Stimulated activated CD8-positive, alpha-beta memory T cell treated with anti-CD3 and anti-CD28 coated beads, Interleukin-7, amount 100 ng/mL, for 1 hour (primary cell): ENCODE measurements at places on chromosomes 7 and 10.

- no peak for DNase-seq
Observed at GRCh38 chr7:70618020-70618551, 513.9 kb upstream of the GALNT17 start.

DNA sequence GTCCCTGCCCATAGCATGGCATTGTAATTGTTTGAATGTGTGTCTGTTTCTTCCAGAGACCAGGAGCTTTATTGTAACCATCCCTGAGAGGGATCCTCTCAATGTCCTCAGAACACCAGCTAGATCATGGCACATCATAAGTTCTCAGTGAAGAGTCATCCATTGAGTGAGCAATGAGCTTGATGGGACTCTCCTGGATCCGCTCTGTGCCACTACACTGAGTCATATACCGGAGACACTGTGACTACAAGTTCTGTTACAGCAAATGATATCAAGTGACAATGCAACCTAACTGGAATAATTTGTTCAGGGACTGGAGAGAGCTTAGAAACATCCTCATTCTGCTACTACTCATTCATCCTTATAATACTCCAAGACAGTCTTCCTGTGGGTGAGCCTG lies 25.1 kb downstream of the MRPS24 start:
- no peak for DNase-seq

GRCh38 chr10:104574427-104574826 lies 66.7 kb upstream of the SORCS3 start:
- no peak for DNase-seq

GRCh38 chr7:127629268-127629854 lies 11.4 kb upstream of the PAX4 start:
- DNase-seq: no peak

- DNase-seq: no peak
Observed at GRCh38 chr10:30510184-30510931, 76.4 kb downstream of the MAP3K8 start.

GRCh38 chr7:26658389-26659084 lies 205.9 kb downstream of the SKAP2 start:
- DNase-seq: no peak

DNA sequence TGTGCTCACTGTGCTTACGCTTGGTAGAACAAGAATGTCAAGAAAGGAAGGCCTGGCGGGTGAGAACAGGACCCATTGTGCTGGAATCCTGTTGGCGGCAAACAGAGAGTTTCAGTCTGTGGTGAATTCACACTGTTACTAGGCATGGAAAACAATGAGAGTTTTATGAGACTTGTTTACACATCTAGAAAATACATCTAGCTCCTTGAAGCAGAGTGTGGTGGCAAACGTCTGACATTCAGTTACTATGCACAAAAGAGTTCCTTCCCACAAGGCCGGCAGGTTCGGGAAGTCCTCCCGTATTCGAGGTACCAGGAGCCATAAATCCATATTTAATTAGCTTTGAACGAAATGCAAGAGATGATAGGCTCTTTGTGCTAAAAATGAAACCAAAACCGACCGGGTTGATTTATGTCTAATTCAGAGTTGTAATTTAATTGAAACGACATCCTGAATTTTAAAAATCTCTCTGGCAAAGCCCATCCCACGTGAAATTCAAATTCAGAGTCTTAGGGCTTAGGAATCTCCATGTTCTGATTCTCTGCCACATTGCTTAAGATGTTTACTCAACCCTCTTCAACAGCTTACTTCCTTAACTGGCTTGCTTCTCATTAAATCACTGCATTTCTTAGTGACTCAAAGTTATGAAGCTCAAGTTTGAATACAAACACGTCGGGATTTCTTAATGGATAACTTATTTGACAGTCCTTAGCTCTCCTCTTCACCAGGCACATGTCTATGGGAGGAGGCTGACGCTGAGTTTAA lies 299.9 kb upstream of the PITRM1 start:
- DNase-seq: no peak

- no peak for DNase-seq
Observed at GRCh38 chr7:77799078-77799964, 748 bp downstream of the PHTF2 start.

- DNase-seq: no peak
Observed at GRCh38 chr10:34002896-34003295, 668.4 kb upstream of the NRP1 start.

DNA sequence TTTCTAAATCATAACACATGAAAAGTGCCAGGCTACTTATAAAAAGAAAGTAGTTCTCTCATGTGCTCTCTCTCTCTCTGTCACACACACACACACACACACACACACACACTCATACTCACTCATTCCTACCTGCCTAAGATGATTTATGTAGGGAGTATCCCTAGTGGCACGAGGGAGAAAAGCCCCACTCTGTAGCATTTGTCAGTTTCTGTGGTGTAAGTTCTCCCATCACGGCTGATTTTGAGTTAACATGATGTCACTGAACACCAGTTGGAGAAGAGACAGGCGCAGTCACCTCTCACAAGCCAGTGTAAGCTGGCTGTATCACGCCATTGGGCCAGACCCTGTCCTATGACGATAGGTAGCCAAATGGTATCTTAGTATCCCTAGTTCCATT lies 395.4 kb downstream of the SFMBT2 start:
- no peak for DNase-seq

GRCh38 chr10:79483948-79484347 lies 28.4 kb upstream of the EIF5AL1 start:
- DNase-seq: no peak

DNA sequence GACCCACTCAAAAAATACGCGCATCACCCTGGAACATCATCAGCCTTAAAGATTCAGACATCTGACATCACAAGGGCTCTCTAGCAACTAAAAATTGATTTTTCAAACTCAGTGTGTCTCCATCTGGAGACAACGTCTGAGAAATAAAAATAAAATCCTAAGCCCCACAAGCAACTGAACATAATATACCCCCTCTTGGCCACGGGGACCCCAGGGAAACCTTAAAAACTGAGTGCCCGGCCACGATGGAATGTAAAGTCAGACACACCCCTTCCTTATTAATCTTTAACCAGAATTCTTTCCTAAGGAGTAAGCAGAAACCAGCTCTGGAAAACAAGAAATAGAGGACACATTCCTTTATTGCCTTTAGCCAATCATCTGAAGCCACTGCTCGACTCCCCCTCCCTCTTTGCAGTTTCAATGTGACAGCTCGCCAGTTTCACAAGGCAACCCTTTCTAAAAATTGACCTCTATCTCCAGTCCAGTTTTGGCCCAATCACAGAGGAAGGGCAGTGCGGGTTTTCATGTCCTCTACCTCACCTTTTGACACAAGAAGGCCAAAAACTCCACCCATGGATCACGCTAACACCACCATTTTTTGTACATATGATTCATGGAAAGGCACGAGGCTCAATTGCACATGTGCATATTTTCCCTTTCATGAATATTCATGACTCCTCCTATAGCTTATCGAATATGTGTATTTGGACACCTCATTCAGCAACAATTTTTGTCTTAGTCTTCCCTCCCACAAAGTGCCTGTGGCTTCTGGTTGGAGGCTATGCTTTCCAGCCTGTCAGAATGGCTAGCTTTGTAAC lies 24.2 kb downstream of the IFIT3 start:
- no peak for DNase-seq

- no peak for DNase-seq
Observed at GRCh38 chr10:124646483-124647352, 97.5 kb downstream of the FAM53B start.

DNA sequence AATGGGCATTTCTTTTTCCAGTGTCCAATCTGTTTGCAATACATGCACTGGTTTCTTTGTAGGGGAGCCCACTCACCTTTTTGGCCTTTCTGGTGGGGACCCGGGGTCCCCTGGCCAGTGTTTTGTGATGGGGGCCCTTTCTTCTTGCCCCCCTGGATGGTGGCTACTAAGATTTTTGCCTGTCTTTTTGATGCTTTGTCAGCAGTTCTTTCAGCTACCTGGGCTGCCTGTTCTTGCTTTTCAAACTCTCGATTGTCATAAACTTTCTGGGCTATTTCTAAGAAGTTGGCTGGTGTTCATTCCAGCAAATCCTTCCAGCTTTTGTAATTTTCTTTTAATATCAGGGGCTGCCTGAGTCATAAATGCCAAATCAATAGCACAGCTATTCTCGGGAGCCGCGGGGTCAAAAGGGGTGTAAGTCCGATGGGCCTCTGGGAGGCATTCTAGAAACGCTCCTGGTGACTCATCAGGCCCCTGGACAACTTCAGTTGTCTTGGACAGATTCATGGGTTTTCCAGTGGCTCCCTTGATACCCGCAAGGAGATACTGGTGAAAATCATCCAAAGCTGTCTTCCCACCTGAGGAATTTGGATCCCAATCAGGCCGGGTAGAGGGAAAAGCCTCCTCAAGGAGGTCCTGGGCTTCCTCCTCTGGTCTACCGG lies 79.0 kb downstream of the PRR15 start:
- DNase-seq: no peak

GRCh38 chr7:150879345-150879744 lies 27.0 kb downstream of the AOC1 start:
- DNase-seq: no peak

GRCh38 chr10:129847741-129848483 lies 116.2 kb downstream of the EBF3 start:
- no peak for DNase-seq

GRCh38 chr10:127563718-127564553 lies 14.8 kb downstream of the NPS start:
- DNase-seq: no peak

DNA sequence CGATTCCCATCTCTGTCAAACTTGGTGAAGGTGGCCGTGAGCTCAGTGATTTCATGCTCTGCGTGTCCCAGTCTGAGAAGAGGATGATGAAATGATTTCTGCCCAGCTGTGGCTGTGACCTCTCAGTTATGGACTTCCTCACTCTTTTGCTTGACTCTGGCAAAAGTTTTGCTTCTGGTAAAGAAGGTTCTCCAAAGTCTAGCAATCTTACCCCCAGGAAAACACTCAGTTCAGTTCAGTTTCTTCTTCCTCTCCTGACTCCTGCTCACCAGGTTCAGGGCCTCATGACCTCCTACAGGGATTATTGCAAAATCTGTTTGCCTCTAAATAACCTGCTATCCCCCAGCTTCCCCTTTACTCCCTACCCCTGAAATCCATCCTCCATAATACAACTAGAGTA lies 4.9 kb upstream of the BLOC1S2 start:
- no peak for DNase-seq

- no peak for DNase-seq
Observed at GRCh38 chr7:51007551-51008505, 225.1 kb upstream of the GRB10 start.

DNA sequence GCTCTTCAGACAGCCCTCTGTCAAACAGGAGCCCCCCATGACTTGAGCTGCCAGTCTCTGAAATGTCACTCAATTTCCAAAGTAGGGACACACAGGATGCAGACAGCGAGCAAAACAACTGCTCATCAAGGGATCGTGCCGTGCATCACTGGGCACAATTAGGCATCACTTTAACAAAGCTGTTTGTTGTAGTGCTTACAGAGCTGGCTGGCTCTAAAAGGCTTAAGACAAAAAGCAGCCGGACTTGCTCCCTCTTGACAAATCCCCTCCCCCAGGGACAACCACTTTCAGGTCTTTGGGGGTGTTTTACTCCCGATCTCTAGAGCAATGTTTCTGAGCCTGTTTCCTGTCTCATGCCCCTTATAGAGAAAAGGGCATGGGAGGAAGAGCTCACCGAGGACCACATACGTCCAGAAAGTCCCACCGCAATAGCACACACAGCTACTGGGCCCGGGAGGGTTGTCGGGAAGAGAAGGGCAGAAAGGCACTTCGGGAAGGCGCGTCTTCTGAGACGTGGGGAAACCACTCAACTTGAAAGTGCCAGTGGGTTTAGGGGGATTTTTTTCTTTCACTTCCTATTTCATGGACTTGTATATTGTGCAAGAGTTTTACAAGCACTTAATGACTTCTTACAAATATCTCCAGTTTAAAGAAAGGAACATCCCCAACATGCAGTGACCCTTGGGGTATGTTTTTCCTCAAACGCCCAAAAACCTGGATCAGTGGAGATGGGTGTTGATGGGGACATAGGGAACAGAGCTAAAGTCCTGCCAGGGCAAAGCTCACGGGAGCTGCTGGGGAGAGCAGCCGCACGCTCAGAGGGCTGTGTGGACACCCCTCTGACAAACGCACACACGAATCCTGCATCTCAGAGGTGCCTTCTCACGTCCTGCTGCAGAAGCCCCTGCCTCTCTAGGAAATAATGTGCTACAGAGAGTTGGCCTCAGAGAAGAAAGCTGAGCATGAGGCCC lies 27.1 kb downstream of the LRRC20 start:
- DNase-seq: no peak

DNA sequence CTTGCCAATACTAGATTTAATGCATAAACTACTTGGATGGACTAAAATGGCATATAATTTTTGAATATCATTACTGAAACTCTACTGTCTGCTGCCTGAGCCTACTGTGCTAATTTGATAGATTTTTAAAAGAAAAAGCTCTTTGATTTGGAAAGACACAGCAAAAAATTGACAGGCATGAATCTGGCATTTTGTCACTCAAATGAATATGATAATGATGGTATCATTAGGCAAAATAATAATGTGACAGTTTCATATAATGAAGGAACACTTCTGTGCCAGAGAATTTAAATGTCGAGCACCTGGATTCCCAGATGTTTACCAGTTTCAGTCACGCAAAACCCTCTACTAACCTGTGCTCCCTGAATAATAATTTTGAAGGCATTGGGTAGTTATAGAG lies 60.0 kb upstream of the SLC13A1 start:
- DNase-seq: no peak

DNA sequence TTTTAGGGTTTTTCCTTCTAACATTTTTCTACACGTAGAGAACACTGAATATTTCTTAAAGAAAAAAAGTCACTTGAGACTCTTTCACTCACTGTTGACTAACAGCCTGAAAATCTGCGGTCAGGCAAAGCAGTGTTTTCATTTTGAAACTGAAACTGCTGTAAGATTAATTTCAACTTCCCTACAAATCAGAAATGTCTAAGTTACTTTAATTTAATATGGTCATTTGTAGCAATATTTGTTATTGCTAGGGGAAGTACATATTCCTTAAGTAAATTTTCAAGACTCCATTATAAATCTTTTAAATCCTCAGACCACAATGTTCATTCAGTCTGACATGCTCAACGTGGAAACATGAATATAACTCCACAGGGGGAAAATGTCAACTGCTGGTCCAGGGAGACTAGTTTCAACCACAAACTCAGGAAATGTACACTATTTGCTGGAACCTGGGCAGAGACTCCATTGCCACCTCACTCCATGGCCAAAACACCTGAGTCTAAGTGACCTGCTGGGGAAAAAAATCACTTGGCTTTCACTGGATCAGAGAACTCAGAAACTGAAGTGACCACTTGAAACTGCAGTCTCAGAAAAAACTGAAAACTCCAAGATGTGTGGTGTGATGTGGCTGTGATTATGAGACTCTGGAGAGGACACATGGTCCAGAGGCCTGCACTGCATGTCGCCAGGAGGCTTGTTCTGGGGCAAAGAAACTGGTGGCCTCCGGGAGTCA lies 161.2 kb downstream of the TAX1BP1 start:
- no peak for DNase-seq

DNA sequence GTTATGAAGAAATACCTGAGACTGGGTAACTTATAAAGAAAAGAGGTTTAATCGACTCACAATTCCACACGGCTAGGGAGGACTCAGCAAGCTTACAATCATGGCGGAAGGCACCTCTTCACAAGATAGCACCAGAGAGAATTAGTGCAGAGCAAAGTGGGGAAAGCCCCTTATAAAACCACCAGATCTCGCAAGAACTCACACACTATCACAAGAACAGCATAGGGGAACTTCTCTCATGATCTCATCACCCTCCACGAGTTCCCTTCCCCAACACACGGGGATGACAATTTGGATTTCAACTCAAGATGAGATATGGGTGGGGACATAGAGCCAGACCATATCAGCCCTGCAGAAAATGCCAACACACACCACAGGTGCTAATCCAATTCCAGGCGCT lies 218.7 kb downstream of the PARD3 start:
- DNase-seq: no peak

- DNase-seq: no peak
Observed at GRCh38 chr10:116947841-116948529, 57.0 kb downstream of the SHTN1 start.
